NAMALWA (cell line): ENCODE measurements at places on chromosomes 11 and 22.

- DNase-seq = no peak
These were observed 44.9 kb downstream of the DSCAML1 start for GRCh38 chr11:117752071-117752470.

- DNase-seq = no peak
These were observed 28.7 kb downstream of the AMOTL1 start for GRCh38 chr11:94796863-94797262.

DNA sequence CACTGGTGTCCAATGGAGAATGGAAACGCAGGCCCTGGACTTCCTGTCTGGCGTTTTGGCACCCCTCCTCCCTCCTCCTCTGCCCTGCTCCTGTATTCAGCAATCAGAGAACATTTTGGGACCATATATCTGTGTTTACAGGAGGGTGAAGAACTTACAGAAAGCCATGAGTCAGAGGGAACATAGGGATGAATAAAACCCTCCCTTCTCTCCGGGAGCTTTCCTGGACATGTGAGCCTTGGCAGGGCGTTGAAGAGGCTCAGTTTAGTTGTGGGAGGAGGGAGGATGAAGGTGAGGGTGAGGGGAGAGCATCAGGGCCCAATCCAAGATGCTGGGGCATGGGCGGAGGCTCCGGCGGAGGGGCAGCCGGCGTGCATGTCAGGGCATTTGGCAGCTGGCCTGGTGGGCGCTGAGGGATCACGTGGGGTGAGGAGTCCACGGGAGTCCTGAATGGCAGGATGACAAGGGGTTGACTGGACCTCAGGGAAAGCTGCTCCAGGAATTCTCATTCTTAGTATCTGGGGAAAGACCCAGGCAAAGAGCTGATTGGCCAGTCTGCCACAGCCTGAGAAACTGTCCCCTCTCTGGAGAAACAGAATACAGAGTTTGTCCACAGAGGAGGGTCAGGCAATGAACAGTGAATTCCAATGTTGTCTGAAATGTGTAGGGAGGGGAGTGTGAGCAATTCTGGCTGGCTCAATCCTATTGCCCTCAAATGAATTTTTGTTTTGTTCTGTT is 28.9 kb downstream of the MICAL2 start:
- no peak for DNase-seq

- DNase-seq = no peak
These were observed at the start of gene CCDC89 for GRCh38 chr11:85685820-85686459. Gene CCDC89 (minus strand): TSS chr11:85686195. CDS start chr11:85686130, 65 bp downstream.

DNA sequence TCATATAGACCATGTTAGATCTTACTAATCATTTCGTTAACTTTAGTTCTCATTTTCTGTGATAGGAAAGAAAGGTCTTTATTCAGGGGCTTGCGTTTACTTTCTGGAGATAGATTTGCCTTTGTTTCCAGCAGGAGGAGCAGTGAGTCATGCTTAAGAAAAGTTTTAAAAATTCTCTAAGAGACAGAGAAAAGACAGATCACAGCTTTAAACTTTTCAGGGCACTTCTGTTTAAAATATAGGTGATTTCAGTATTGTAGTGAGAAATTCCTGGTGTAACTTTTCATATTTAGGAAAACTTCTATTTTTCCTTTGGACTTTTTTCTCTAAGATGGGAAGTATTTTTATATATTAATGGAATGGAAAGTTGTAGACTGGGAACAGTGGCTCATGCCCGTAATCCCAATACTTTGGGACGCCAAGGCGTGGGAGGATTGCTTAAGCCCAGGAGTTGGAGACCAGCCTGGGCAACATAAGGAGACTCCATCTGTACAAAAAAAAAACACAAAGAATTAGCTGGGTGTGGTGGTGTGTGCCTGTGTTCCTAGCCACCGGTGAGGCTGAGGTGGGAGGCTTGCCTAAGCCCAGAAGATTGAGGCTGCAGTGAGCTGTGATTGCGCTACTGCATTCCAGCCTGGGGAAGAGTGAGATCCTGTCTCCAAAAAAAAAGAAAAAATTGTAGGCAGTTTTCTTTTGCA is 60.3 kb downstream of the ATXN10 start:
- peak; percentile 45 for DNase-seq

DNA sequence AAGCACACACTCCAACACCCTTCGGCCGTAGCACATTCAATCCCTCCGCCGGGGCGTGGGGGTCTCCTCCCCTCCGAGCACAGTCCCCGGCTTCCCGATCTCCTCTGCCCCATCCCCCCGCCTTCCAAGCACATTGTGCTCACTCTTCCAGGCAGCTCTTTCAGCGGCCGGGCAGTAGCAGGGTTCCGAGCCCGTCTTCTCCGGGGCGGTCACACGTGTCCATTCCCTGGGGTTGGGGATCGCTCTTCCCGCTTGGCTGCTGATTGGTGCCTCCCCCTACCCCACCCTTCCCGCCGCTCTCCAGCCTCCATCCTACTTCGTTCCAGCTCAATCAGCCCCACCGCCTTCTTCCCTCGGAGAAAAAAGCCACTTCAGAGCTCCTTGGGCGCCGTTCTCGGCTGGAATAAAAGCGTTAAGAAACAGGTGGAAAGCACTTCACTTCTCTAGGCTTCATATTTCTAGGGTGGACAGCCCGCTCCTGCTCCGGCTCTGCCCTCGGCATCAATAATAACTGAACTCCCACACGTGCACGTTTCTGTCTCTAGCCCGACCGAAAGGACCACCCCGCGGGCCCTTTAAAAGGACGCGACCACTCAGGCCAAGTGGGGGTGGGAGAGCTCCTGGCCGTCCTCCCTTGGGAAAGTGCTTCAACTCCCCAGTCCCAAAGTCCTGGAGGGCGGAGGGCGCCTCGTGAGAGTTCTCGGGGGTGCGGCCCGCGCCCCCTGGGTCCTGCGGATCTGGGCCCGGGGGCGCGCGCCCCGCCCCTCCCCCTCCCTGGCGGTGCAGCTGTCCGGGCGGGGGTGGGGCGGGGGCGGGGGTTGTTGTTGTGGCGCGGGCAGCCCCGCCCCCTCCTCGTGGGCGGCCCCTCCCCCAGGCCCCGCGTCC is 464 bp upstream of the CECR2 start:
- DNase-seq = peak; percentile 7

DNA sequence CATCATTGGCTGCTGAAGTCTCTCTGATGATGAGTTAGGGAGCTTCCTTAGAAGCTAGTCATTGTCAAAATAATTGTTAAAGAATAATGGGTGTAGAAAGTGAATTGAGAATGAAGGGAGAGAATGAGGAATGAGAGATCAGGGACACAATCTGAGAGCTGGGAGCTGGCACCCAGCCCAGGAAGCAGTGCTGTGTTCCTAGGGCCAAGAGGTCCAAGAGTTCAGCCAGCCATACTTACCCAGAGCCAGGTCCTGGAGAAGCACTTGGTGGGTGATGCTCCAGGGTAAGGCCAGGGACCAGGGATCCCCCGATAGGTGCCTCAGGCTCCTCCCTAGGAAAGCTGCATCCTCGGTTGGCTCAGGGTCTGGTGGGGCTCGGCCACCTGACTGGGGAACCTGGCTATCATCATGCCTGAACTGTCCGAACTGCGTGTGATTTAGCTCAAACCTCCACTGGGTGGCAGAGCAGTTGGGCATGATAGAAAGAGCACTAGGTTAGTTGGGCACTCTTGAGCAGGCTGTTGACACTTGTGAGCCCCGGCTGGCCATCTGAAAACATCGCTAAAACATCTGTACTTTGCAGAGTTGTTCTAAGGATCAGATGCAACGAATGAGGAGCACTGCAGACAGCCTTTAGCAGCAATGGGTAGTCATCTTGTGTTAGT is 123.9 kb upstream of the NCAM1 start:
- DNase-seq = peak; percentile 1

GRCh38 chr11:110908401-110909105 is 196.3 kb upstream of the ARHGAP20 start:
- DNase-seq = no peak

DNA sequence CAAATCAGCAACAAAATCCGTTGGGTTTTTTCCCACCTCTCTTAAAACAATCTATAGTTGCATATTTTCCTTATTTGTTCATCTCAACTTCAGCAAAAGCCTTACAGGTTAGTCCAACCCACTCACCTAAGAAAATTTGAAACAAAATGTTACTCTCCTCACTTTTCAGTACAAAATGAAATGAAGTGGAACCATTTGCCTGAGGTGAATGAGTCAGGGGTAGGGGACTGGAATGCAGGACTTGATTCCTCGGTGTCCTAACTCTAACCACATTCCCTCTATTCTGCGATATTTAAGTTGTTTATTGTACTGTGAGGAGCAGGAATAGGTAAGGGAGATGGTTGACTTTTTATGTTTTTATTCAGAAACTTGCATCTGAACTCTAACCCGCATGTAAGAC is 16.4 kb downstream of the ATP5MG start:
- DNase-seq = no peak

- DNase-seq = no peak
These were observed 95.6 kb downstream of the KCNQ1 start for GRCh38 chr11:2540223-2540991.

DNA sequence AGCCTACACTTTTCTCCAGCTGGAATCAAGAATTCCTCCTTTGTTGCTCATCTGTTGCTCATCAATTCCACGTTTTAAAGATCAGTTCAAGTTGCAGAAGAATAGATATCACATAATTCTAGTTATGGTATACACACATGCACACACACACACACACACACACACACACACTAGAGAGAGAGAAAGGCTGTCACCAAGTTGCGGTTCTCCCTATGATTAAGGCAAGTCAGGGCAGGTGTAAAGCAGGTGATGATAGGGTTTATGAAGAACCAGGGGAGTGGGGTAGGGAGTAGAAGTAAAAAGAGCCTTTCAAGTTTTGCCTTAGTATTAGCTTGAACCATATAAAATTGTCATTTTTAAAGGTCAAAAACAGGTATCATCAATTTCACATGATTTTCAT is 31.7 kb upstream of the TMPRSS4 start:
- DNase-seq = no peak

- DNase-seq = no peak
These were observed 21.6 kb upstream of the NNMT start for GRCh38 chr11:114274637-114275036.

GRCh38 chr11:45395421-45395820 is 109.3 kb upstream of the SYT13 start:
- no peak for DNase-seq

- no peak for DNase-seq
These were observed 30.9 kb downstream of the MIF start for GRCh38 chr22:23925020-23925606.

DNA sequence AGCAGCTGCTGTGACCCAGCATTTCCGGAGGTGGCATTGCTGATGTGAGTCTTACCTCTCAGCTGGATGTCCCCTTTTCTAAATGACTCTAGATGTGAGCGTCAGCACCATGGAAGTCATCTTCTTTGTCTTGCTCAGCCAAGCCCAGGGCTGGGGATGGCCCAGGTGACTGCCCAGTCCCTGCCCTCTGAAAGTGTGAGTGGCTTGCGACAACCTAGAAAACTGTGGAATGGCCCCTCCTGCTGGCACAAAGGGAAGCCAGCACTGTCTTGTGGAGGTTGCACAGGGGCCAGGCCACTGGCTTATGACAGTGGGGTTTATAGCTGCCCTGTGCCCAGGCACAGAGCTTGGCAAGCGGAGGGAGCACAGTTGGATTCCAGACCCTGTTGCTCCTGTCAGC is 6.2 kb downstream of the TUB start:
- no peak for DNase-seq

GRCh38 chr11:76512851-76513653 is 68.2 kb downstream of the EMSY start:
- DNase-seq = peak; percentile 47

GRCh38 chr22:39290724-39291161 is 28.7 kb downstream of the RPL3 start:
- DNase-seq = no peak

DNA sequence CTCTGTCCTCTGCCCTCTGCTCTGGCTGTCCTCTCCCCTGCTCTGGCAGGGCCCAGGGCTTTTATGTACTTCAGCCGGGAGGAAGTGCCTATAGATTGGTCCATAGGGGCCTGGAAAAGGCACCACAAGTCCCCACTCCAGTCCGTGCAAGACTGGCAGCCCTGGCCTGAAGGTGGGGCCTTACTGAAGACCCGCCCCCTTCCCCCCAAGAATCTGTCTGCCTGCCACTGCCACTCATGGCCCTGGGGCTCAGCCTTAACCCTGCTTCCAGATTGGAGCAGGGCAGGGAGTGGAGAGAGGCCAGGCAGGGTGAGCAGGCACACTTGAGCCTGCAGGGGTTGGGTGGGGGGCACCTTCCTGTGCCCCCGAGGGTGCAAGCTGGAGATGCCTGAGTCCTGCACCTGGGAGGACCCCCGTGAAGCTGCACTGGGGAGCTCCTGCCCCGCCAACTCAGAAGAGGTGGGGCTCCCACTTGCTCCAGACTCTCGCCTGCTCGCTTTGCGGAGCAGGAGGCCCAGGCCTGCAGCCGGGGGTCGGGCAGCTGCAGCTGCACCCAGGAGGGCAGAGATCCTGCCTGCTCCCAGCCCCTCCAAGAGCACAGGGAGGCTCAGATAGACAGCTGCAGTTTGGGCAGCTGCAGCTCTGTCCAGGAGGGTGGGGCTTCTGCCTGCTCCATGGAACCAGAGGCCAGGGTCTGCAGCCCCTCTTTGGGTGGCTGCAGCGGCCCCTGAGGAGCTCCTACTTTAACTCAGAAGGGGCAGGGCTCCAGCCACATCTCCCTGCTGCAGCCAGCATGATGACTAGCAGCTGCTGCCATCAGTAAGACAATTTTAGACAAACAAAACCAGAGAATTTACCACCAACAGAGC is 51.0 kb upstream of the SC5D start:
- no peak for DNase-seq

- DNase-seq = no peak
These were observed 112.8 kb upstream of the C11orf87 start for GRCh38 chr11:109309153-109309552.

DNA sequence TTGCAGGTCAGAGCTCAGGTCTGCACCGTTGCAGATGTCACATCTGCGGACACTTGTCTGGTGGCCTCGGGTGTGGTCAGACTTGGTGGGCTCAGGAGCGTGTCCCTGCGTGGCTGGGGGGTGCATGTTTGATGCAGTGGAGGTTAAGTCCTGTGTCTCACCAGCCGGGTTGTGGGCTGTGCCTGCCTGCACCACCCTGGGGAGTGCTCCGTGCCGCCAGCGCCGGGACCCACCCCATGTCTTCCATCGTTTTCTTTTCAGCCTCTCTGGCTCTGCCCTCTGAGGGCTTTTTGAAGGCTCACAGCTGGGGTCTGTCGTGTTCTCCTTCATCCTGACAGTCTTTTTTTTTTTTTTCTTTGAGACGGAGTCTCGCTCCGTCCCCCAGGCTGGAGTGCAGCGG is 26.0 kb downstream of the PPIL2 start:
- DNase-seq = no peak

- DNase-seq = no peak
These were observed 1.1 kb upstream of the SHISA8 start for GRCh38 chr22:41915786-41916493.

- no peak for DNase-seq
These were observed at the start of gene FGF19 for GRCh38 chr11:69703768-69704507. Gene FGF19 (minus strand): TSS chr11:69704022. CDS start chr11:69703876, 146 bp downstream.

GRCh38 chr11:129569007-129569406 is 193.4 kb downstream of the BARX2 start:
- DNase-seq = no peak
